Inflammatory macrophage (primary cell): ENCODE measurements at places on chromosomes 3 and 15.

DNA sequence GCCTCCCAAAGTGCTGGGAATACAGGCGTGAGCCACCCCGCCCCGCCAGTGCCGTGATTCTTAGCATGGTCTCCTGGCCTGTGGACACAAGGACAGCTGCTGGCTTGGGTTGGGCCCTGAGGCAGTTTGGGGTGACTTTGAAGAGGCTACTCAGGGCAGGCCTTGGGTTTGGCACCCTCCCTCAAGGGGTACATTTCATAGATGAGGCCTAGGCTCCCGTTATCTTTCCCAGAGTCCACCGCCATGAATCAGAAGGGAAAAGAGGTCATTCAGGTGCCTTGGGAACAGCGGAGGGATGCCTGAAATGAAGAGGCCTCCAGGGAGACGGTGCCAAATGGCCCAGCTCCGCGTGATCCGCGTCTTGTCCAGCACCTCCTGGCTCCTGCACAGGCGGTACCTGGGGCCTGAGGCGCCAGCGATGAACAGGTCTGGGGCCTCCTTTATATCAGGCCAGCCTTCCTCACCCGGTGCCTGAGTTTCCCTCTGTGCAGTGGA is 9.3 kb downstream of the GNAI2 start:
- no peak for DNase-seq

DNA sequence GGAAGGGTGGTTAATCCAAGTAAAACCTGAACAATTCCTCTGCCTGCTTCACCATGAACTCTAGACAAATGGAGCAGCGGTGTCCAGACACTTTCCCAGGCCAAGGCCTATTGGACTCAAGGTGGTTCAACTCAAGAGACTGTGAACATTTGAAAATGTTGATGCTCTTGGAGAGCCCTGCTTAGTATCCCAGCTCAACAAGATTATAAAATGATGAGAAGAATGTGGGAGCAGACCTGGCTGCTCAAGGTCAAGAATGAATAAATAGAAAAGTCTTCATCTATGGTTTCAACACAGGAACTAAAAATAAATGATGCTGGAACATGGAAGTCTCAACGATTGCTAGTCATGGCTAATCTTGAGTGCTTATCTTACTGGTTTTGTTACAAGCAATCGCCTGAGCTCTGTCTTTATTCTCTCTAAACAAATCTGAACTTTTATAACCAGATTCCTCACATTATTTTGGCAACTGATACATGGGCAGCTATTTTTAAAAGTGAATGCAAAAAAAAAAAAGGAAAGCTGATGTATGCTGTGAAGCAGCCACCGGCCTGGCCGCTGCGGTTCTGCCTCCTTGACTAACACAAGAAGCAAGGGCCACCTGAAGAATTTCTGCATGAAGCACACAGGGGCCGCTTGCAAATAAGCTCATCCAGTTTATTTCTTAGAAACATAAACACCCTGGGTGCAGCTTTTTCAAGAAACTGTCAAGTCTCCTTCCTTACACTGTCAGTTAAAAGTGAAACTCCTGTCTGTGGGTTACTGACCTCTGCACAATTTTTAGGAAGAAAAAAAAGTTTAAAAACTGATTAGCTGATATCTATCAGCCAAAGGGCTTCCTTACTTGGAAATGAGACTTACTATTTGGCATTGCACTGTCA is 120.1 kb upstream of the ARHGEF3 start:
- peak; percentile 13 for DNase-seq

DNA sequence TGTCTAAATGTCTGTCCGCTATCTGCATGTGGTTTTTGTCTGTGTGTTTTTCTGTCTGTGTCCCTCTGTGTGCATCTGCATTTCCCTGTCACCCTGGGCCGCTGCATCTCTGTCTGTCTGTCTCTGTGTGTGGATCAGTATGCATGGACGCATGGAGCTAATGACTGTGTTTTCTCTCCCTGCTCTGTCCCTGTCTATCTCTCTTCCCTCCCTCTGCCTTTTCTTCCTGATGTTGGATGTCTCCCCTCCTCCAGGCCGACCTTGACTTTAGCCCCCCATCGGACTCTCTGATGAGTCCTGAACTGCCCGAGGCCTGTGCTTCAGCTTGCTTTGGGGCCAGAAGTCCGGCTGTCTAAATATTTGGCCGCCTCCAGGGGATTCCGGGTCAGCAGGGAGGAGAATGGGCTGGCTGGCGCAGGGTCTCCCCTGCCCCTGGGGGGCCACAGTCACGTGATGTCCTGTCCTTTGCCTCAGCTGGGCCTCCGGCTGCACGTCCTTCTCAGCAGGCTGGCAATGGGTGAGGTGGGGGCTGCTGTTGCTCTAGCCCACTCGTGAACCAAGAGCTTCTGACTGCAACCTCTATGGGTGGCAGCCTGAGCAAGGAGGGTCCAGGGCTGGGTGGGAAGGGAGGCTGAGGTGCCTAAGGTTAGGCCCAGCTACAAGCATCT is 3.7 kb downstream of the SLC38A3 start:
- no peak for DNase-seq

- no peak for DNase-seq
Observed at GRCh38 chr3:182911782-182912111, 68.6 kb downstream of the DCUN1D1 start.

DNA sequence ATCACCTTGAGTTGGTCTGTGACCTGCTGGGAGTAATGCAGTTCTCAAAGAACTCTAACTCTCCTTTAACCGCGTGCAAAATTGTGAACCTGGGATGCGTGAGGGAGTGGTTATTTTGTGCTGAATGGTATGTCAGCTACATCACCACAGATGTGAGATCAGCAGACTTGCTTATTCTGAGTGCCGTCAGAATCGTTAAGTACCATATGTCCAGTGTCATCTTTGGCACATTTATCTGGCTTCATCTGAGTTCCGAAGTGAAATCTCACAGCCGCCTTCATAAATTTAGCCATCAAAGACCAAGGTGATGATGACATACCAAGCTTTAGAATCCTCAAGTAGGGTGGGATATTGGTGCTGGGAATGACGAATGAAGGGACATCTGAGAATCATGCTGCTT is 347.2 kb upstream of the TPRG1 start:
- DNase-seq = no peak

DNA sequence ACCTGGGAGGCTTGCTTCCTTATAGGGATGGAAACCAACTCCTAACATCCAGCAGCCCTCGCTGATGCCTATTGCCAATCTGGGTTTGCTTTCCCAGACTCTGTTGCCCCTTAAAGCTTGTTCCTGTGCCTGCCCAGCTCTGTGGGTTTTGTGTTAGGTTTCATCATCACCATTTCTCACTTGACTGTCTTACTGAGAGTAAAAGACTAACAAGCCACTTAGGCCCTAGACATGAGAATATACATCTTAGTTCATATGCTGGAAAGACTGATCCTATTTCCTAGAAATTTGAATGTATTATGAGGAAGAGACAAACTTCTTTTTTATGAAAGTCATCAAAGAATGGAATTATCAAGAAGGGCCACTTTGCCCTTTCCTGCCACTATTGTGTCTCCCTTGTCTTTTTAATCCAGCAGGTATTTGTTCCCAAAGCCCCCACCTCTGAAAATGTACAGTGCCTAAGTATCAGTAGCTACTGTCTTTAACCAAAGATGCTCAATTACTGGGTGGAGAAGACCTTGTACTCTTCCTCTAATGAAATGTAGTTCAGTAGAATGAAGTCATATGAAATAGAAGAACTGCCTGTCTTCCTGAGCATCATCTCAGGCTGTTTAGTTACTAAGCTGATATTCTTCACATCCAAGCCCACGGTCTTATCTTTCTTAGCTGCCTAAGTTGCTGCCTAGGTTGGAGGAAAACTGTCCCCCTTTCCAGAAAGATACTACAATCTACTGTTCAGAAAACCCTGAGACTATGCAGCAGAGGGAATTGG is 59.8 kb upstream of the ZPLD1 start:
- no peak for DNase-seq

GRCh38 chr15:95442107-95442719 is 888.3 kb upstream of the NR2F2 start:
- no peak for DNase-seq

- DNase-seq = no peak
Observed at GRCh38 chr15:29631076-29632070, 190.9 kb downstream of the TJP1 start.

DNA sequence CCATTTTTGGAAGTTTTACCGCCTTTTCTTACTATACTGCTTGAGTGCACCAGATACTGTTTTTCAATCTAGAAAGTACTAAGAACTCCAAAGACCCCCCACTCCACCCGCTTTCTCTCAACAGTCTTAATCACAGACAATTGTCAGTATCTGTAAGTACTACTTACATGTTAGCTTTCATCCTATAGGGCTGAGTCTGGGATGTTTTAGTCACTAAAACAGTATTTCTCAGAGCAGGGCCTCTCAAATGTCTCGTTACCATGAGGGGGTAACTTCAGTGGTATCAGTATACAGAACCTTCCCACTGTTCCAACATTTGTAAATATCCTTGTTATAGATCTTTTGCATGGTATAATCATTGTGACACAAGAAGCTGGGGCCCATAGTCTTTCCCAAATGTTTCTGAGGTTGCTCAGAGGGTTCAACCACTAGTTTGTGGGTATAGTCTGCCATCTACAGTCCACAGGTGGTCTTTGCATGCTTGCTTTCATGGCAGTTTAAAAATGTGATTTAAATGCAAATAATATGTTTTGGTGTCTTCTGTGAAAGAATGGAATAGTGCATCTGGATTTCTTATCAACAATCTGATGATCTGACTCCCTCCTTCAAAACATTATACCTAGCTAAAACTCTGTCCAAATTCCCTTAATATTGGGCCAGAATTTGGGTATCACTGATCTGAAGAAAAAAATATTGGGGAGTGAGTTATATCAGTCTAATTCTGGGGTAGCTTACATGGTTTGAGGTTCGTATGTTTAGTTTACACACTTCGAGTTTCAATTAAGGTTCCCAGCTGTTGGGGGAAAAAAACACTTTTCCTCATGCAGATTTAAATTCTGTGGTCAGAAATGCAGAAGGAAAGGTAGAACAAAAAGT is 18.0 kb upstream of the DNAJC13 start:
- DNase-seq = peak; percentile 69

- no peak for DNase-seq
Observed at GRCh38 chr3:11480663-11481298, 162.9 kb downstream of the VGLL4 start.

DNA sequence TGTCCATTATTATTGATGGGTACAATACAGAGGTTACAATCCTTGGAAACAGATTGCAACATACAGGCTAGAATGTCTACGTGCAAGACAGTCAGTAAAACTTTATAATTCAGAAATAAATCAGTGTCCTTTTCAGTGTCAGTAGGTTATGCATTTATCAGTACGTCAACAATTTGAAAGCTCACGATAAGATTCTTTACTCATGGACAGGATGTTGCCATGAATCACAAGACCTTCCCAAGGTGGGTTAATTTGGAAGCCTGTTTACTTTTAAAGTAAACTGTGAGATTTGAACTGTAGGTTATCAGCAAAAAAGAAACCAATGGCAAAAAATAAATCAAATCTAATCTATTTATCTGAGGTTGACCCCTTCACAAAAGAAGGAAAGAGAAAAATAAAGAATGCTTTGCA is 243.9 kb upstream of the AGTR1 start:
- no peak for DNase-seq

- no peak for DNase-seq
Observed at GRCh38 chr3:126873416-126873815, 109.5 kb upstream of the PLXNA1 start.

GRCh38 chr3:15462451-15462850 is 35.1 kb downstream of the EAF1 start:
- DNase-seq = no peak

DNA sequence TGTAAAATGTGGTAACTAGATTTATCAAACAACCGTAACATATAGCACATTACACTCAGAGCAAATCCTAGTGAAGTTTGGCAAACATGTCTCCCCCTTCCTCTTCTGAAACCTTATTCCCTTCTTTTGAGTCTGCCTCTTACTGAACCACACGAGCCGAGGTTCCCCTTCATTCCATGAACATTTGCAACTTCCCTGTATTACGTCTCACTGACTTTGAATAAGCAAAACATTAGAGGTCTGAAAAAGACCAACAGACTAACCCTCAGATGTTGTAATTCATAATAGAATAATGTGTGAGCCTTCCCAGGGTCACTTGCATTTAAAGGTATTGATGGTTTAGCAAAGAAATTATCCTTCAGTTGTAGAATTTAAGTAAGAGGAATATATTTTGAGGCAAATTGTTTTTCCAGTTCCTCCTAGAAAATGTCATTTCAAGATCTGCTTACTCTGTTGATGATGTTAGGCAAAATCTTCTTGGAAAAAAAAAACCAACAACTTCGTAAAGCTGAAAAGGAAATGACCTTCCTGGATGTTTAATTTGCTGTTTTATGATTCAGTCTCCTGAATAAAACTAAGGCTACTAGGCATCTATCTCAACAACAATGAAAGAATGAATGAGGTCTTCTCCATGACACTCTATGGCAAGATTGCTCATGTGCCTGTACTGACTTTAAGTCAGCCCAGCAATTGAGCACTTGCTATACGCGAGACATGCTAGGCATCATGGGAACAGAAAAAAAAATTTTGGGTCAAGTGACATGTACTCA is 296.9 kb upstream of the NECTIN3 start:
- no peak for DNase-seq

DNA sequence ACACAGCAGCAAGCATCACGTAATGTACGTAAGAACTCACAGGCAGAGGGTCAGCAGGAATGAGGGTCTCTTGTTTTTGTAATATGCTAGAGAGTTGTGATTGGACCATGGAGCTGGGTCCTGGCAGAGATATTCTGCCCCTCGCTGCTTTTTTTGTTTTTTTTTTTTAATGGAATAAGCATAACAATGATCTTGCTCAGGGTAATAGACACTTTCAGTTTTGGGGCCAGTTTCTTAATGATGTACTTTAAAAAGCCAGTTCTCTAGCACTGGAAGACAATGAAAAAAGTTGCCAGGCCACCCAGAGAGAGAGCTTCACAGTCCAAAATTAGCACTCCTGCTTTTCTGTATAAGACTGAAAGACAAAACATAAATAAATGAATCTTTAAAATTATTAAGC is 29.0 kb upstream of the PLSCR4 start:
- no peak for DNase-seq

GRCh38 chr3:2944628-2945027 is 165.5 kb downstream of the IL5RA start:
- DNase-seq = no peak

GRCh38 chr15:77030928-77031375 is 36.0 kb downstream of the PSTPIP1 start:
- no peak for DNase-seq

- DNase-seq = no peak
Observed at GRCh38 chr3:31434819-31435218, 97.9 kb upstream of the STT3B start.

DNA sequence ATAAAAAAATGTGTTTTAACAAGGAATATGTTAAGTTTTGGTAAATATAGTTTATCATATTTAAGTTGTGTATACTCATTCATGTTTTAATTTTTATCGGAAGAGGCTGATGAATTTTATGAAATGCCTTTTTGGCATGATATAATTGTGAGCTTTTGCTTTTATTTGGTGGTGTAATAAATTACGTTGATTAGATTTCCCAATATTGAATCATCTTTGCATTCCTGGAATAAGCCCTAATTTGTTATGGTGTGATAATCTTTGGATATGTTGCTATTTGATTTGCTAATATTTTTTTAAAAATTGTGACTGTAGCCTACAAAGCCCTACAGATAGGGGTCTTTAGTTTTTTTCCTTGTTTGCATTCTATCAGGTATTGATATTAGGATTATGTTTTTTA is 107.4 kb downstream of the IGF1R start:
- DNase-seq = no peak

GRCh38 chr3:192331749-192332385 is 395.5 kb downstream of the FGF12 start:
- DNase-seq = no peak

- DNase-seq = no peak
Observed at GRCh38 chr15:54102704-54103103, 124.5 kb downstream of the UNC13C start.
